ENCODE measurements at places on chromosomes 12 and 14.

DNA sequence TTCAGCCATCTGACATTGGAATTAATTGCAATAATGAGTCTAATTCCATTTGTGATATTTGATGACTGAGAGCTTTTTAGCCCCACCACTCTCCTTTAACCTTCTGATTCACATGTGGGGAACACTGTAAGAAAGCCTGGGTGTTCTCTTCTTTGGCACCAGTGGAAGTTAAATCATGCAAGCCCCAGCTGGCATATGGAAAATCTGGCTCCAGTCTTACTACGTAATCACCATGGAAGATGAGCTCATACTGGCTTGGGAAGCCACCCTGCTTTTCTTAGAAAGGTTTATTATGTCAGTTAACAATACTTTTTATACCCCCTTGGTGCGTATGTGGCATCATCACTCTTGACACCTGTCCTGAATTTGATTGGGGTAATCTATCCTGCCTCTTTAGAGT lies 479.3 kb downstream of the SLC16A7 start:
- DNase-seq: no peak

DNA sequence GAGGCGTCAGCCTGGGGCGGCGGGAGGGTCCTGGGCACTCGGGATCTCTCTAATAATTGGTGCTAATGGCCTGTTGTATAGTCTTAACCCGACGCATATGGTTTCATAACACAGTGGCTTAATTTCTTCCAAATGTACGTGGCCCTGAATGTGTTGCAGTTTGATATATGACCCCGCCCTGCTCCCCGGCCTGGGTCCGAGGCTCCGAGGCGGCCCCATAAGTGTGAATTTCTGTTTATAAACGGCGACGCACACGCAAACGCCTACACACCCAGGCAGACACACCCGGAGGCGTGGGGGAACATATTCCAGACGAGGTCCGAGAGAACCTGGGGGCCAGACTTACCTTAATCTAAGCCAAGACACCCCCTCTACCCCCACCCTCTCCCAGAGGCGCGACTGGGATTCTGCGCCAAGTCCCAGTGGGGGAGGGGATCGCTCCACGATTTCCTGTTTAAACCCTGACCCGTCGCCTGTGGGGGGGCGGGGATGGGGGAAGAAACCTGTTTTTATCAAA lies 9.7 kb upstream of the HOXC6 start:
- no peak for DNase-seq

DNA sequence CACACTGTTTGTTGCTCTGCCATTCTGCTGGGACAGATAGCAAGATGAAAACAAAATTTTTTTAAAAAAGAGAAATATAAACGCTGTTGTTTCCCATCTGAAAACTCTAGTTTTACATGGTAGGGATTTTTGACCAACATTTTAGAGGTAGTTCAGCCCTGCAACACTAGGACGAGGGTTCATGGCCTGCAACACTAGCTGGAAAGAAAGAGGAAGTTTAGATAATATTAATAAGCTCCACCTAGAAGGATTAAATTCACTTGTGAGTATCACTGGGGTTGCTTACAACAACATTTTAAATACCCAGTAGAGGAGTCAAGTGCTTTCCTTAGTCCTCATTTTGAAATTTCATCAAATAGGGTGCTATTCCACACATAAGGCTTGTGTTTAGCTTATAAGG lies 68.2 kb downstream of the SRGAP1 start:
- no peak for DNase-seq

- DNase-seq: no peak
Measured at GRCh38 chr12:2234091-2234490, 181.3 kb downstream of the CACNA1C start.

- DNase-seq: no peak
Measured at GRCh38 chr12:9971181-9971580, at the start of gene CLEC12A. Gene CLEC12A, plus strand, starts transcription at chr12:9971409. Its CDS starts 188 bp downstream, at chr12:9971597.

- no peak for DNase-seq
Measured at GRCh38 chr12:118841588-118841987, 139.8 kb upstream of the SRRM4 start.

DNA sequence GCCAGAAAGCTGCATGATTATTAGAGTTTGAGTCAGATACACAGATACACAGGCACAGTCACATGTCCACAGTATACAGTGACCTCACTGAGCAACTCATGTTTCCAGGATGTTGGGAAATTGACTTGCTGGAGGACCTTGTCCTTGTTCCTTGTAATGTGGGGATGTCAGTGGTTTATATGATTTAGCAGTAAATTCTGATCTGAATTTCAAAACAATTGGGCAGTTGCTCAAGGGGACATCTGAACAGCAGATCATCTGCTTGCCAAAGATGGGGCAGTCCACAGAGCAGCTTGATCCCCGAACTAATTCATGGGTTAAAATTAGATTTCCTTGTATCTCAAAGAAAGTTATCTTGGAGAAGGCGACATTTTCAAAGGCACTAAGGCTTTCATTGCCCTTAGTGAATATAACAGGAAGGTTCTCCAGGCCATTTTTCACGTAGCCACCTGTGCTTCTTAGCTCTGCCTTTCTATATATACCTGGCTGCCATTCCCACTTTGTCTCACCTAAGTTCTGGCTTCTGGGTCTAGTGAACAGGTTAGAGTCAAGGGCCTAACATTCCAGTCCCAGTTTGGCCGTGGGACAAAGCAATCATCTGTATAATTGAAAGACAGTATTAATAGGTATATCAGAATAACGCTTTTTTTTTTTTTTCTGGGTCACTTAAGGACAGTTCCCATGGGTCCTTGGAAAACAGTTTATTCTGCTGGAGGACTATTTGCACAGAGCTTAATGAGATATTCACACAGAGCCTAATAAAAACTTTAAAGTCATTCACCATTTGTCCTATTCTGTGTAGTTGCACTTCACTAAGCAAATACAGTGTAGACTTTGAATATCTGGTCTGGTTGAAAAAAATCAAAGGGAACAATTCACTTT lies 64.9 kb upstream of the STRN3 start:
- DNase-seq: peak; percentile 67
